ENCODE measurements at places on chromosomes 4 and X.

DNA sequence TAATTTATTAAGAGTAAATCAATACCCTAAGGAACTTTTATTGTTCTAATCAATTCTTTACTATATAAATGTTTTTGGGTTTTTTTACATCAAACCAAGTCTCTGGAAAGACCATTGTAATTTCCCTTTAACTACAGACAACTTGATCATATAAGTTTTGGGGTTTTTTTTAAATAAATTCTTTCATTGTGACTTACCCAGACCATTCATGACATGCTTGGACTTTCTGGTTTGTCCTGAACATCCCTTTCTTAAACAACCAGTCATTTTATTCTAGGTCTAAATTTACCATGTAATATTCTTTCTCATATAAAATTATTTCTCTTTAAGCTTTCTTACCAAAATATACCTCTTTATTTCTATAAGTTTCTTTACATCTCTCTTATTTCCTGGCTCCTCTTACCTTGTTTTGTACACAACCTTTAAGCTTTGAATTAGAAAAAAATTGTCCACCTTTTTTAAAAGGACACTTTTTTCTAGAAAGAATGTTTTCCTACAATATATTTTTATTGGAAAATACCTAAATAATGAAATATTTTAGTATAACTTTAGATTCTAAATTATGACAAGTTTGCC, 8.4 kb downstream of the CNGA1 start:
- no peak for DNase-seq

- no peak for DNase-seq
These were observed 394.8 kb downstream of the CFAP47 start for GRCh38 chrX:36314303-36314702.

- no peak for DNase-seq
These were observed 5.9 kb upstream of the GK2 start for GRCh38 chr4:79413886-79414285.

DNA sequence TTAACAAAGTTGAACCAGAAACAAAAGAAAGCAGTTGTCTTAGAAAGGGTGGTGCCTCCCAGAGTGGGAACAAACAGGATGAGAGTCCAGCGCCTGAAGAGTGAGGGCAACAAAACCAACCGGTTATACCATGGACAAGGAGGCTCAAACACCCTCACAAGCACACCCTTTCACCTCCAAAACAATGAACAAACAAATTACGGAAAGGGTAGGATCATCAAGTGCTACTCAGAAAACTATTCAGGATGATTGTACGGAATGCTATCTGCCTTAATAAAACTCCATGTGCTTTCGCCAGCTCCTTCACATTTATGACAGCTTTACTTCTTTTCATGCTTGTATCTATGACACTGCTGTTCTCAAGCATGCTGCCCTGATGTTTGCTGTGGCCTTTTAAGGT, 26.8 kb downstream of the SLC39A8 start:
- no peak for DNase-seq

- no peak for DNase-seq
These were observed 74.0 kb downstream of the GRIA2 start for GRCh38 chr4:157294575-157294974.

GRCh38 chrX:17597836-17598439, 139.4 kb upstream of the SCML1 start:
- no peak for DNase-seq

DNA sequence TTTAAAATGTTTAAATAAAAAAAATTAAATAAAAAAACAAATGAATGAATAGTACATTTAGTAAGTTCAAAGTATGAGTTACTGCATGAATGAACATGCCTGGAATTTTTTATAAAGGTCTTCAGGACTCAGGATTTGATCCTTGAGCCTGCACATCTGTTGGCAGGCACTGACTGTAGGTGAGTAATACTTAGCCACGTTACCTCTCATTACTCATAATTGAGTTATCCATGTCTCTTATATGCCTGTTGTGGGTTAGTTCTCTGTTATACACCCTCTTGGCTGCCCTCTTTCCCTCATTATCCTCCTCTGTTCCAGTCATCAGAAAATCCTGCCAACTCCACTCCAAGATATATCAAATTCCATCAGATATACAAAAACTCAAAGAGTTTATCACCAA, 276.0 kb downstream of the FBXW7 start:
- peak; percentile 12 for DNase-seq

DNA sequence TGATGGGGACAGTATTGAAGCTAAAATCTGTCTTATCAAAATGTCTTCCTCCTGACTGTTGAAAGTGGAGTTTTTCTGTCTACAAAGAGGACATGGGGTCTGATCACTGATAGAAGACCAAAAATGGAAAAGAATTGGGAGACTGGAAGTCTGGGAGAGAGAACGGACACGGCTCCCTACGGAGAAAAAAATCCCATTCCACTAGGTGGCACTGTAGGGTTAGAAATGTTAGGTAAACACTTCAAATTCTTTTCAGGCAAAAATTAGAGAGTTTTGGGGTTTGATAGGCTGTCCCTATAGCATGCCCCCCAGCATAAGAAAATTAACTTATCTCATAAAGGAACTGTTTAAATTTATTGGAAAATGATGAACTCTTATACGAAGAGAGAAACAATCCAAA, 200.5 kb downstream of the FAM133A start:
- DNase-seq: peak; percentile 1

GRCh38 chrX:56385960-56386359, 153.8 kb downstream of the KLF8 start:
- no peak for DNase-seq

GRCh38 chrX:9205599-9206223, 171.8 kb upstream of the FAM9B start:
- DNase-seq: no peak

DNA sequence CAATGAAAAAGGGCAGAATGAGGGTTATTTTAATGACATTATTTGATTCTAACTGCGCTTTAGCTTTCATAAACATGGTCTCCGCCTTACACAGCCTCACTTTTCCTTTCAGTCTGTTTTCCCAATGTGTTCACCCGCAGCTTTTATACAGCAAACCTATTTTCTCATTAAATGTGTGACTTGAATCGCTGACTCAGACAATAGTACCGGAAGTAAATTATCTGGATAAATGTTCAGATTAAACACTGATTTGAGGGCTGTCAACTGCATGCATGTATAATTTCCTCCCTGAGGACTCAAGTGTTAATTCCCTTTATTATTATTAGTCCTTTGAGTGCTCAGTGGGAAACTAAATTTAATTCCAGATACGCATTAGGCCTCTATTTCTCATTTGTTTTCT, 117.3 kb downstream of the FAM133A start:
- DNase-seq: no peak

GRCh38 chr4:40737879-40738278, 11.9 kb upstream of the NSUN7 start:
- no peak for DNase-seq

- DNase-seq: no peak
These were observed 144.6 kb downstream of the AMELX start for GRCh38 chrX:11437642-11438379.

- no peak for DNase-seq
These were observed 505.0 kb upstream of the PITX2 start for GRCh38 chr4:111127841-111128240.

GRCh38 chr4:67229148-67229547, 316.2 kb downstream of the CENPC start:
- DNase-seq: no peak

- no peak for DNase-seq
These were observed 23.3 kb upstream of the ANXA5 start for GRCh38 chr4:121720109-121720508.

DNA sequence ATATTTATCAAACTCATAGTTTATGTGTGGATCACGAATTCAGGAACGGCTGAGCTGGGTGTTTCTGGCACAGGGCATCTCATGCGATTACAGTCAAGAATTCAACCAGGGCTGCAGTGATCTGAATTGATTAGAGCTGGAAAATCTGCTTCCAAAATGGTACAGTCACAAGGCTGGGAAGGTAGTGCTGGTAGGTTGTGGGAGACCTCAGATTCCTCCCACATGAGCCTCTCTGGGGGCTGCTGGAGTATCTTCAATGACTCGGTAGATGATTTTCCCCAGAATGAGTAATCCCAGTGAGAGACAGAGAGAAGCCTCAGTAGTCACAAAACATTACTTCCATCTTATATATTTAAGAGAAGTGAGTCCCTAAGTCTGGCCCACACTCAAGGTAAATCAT, 36.2 kb upstream of the PRDX4 start:
- no peak for DNase-seq

DNA sequence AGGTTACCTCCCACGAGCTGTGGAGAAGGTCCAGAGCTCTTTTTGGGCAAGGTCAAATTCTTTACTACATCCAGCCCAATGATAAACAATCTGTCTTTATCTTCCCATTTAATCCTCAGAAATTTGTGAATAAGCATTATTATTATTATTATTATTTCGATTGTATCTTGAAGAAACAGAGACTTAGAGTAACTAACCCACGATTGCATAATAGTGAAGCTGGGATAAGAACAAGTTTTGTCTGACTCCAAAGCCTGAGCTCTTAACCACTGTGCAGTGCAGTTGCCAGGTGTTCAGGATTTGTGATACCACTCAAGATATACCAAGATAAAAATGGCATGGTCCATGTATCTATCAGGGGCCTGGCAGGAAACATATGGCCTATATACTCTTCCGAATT, 166.5 kb upstream of the LDB2 start:
- no peak for DNase-seq

DNA sequence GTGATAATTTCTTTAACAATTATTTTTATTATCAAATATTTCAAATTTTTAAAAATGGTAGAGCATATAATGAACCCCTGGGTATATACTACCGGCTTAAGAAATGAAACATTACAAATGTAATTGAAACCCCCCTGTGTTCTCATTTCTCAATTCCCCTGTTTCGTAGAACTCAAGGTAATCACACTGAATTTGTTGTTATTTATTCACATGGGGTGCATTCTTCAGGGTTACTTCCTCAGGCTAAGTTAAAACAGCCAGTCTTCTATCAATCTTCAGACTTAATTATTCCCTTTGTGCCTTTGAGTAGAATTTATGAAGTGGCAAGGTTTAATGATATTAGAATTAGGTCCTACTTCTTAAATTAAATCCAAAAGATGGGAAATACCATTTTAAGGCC, 128.2 kb downstream of the ANAPC10 start:
- no peak for DNase-seq

DNA sequence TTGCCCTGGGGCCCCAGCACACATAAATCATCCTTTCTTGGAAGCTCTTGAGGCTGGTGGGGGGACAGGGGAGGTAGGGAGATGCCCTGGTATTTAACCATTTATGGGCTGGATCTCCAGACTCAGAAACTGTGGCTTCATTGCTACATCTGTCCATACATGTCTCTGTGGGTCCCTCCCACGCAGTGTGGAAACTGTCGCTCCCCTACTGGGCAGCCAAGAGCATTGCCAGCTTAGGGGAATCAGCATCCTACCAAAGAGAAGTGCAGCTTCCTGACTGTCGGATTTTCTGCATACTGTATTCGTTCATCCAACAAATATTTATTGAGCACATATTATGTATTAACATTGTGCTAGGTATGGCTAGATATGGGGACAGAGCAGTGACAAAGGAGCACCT, 3.7 kb downstream of the GRIPAP1 start:
- DNase-seq: no peak

DNA sequence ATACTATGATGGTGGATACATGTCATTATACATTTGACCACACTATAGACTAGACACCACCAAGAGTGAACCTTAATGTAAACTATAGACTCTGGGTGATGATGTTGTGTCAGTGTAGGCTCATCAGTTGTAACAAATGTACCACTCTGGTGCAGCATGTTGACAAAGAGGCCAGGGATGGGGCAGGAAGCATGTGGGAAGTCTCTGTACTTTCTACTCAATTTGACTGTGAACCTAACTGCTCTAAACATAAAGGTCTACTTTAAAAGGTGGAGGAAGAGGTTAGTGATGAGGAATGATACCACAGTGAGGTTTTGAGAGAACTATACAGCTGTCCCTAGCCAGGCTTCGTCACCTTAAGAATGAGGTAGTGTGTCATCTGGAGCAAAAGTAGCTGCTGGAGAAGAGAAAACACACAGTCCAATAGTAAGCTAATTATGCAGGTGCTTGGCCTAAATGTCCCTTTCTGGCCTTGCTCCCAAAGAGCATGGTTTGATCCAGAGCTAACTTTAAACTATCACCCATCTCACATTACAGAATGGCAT, 38.4 kb downstream of the GRSF1 start:
- no peak for DNase-seq

GRCh38 chr4:176400816-176401461, 81.2 kb downstream of the SPCS3 start:
- no peak for DNase-seq

DNA sequence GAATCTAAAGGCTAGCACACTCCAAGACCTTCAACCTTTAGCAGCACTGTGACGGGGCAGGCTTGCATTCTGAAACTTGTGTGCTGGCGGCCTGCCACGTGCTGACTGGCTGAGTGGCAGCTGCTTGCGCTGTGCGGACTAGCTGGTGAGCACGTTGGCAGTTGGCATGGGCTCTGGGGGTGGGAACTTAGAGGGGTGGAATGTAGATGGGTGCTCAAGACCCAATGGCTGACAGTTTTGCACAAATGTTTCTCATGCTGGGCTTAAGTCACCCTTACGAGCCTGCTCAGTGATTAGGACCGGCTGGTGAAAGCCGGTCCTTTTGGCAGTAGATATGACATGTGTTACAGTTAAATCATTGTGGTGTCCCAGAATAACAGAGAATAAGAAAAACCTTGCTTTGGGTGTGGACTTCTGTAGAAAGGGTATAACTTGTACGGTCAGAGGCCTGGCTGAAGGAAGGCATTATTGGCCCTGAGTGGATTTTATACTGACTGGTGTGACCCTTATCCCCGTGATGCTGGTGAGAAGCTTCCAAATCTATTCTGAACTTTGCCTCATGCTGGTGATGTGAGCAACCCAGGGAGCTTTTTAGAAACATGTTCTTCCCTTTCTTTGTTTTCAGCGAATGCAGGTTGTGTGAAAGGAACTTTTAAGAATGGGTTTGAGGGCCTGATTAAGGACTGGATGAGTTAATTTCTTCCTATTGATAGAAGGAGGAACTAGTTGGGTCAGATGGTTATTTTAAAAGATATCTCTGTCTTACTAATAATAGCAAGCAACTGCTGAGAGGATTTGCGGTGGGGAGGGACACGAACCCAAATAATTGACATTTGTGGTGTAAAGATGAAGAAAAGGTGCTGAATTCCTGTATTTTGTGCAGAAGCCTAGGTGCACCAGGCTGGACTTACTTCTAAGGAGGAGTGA, 107.4 kb upstream of the SLC4A4 start:
- no peak for DNase-seq

- no peak for DNase-seq
These were observed 158.1 kb upstream of the TENM3 start for GRCh38 chr4:182085051-182085480.
